SJCRH30 (cell line): ENCODE measurements at places on chromosomes 16 and 17. TPM values are rescaled to one million over a fixed set of nuclear protein-coding genes. Genes with fewer than 3 reads are reported as not detected.

DRC3 gene
- 0.66 and 0.89 TPM in 2 replicates for total RNA-seq

SLFN12L gene
- not detected in 2 replicates for total RNA-seq

ACSM3 gene
- total RNA-seq, result 1.8 and 2.0 TPM in 2 replicates

NETO2 gene
- total RNA-seq, result 34.6 and 34.8 TPM in 2 replicates

VMO1 gene
- total RNA-seq, result 4.3 and 8.3 TPM in 2 replicates

TAOK2 gene
- total RNA-seq, result 27.3 and 30.6 TPM in 2 replicates

AARS1 gene
- total RNA-seq, result 32.4 and 36.5 TPM in 2 replicates
